Activated T-cell treated with anti-CD3 and anti-CD28 coated beads, Interleukin-2, amount 50 U/mL, for 24 hours (primary cell): ENCODE measurements at places on chromosomes 12 and 14.
A peak's percentile ranks its signal among the peaks of the same experiment; 100 is the strongest.

GRCh38 chr14:83827383-83827782 is 1702.6 kb upstream of the FLRT2 start:
- no peak for DNase-seq

DNA sequence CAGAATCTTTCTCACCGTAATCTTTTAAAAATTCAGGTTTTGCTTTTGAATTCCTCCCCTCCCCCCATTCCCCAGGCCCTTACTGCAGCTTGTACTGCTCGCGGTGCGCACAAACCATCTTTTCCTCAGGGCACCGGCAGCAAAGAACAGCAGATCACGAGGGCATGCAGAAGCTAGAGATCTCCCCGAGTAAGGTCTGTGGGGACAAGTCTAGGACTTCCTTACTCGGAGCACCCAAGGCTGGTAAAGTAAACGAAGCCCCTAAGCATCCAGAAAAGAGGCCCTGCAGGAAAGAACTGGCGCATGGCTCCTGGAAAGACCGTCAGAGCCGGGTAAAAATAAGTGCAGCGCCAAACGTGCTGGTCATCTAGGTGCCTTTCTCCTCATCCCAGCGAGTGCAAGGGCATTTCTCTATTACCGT is 727 bp downstream of the LDHB start:
- peak; percentile 70 for DNase-seq

DNA sequence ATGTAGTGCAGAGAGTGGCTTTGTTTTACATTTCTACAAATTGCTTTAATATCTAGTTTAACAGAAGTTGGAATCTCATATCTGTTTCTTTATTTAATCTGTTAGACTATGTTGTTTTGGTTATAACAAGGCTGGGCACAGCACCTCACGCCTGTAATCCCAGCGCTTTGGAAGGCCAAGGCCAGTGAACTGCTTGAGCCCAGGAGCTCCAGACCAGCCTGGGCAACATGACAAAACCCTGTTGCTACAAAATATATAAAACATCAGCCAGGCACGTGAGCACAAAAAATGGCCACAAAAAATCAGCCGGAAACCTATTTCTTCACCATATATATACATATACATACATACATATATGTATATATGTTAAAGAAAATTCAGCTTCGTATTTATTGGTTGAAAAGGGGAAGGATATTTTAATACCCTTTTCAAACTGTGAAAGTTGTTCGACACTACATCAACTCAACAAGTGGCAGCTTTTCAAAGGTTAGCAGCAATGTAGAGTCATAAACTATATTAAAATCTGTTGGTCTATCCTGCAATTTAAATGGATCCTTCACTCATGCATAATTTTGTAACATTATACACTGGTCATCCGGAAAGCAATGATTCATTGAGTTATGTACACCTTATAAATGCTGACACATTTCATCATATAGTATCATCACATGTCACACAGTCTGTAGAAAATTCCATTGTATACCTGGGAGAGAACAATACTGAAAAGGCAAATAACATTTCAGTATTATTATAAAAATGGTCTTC is 7.1 kb downstream of the NR2C1 start:
- no peak for DNase-seq

DNA sequence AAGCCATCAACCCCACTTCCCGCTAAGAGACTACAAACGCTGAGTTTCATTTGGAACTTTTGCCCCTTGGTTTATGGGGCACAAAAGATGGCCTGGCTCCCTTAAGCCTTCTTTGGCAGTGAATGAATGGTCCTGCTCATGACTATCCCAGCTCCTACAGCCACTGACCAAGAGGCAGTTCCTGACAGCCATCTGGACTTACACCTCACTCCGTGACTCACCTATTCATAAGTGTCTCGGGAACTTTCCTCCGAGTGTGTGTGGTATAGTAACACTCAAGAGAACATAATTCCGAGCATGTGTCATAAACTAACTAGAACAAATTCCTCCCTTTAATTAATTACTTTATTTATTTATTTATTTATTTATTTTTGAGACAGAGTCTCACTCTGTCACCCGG is 51.9 kb upstream of the NUDT4 start:
- no peak for DNase-seq

GRCh38 chr12:88854260-88854659 is 274.0 kb upstream of the KITLG start:
- no peak for DNase-seq

DNA sequence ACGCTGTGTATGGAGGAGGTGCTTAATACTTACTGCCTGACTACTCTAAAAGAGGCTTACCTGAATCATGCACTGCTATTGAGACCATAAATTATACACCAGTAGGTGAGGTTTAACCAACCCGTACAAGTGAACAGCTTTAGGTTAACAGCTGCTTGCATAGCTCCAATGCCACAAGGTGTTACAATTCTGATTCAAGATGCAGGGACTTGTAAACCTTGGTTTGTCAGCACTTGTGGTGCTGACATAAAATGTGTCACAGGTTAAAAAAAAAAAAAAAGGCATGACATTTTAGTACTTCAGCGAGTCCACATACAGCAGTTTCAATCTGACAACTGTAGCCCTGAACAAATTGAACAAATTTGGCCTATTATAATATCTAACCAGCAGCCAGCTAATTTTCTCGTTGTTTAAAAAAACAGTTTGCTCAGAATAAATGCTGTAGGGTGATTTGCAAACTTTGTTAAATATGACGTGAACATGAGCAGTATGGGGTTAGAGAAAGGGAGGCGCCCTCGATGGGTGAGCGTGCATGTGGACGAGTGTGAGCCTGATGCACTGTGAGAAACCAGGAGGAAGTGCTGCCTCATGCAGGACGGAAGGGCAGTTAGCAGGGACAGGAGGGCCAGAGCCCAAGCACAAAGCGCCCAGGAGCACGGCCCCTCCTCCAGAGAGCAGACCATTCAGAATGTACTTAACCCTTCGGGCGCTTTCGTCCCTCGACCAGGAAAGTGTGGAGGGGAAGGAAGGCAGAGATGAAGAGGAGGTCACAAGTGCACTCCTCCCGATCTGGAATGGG is 44.7 kb downstream of the TCHP start:
- DNase-seq = no peak

GRCh38 chr12:104964167-104964855 is 6.2 kb upstream of the SLC41A2 start:
- no peak for DNase-seq

DNA sequence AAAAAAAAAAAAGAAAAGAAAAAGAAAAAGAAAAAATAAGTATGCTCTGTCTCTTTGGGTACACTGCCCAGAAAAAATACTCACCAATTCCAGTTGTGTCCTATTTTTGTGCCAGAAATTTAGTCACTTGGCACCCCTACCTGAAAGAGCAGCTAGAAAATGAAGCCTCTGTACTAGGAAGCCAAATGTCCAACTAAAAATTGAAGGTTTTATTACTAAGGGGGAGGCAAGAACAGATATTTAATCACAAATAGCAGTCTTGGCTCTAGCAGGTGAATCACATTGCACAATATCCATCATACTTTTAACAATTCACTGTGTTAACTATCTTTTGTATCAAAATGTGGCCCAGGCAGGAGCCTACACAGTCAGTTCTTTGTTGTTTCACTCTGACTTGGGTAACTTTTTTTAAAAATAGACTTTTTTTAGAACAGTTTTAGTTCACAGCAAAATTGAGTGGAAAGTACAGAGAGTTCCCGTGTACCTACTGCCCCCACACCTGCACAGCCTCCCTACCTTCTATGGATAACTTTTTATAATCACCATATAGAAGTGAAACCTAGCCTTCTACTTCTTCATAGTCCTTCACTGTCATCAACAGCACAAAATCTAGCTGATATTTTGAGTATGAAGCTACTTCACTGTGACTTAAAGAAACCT is 87.1 kb upstream of the ATF7IP start:
- DNase-seq = no peak

DNA sequence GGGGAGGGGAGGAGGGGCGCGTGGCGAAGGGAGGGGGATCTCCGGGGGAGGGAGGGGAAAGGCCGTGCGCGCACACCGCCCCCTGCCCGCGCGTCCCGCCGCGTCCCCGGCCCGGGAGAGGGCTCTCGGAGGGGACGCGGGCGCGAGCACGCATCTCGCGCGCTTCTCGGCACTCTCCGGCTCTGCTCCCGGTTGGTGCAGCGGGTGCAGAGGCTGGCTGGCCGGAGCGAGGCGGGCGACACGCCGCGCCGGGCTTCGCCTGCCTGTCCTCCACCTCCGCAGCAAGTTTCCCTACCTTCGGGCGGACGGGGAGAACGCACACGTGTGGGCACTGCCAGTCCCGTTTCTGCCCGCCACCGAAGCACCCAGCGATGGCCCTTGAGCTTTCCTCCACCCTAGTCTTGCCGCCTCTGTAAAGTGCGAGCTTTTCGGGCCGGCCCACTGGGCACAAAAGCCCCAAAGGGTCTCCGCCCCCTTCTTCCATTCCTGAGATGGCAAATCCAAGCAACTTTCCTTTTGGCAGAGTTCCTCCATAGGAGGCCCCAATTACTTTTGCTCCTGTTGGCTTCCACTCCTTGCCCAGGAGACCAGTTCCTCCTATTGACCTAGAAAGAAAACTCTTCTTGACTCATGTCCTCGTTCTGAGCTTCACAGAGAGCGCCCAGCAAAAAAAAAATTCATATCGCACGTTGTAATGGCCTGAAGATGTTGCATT is 363 bp upstream of the CSAD start:
- no peak for DNase-seq

GRCh38 chr12:75760573-75761294 is 249.3 kb upstream of the KRR1 start:
- no peak for DNase-seq
